Activated CD4-positive, alpha-beta memory T cell treated with anti-CD3 and anti-CD28 coated beads for 36 hours (primary cell): ENCODE measurements at places on chromosomes 7 and 10.

- no peak for DNase-seq
Measured at GRCh38 chr10:812787-813186, 118.7 kb downstream of the LARP4B start.

DNA sequence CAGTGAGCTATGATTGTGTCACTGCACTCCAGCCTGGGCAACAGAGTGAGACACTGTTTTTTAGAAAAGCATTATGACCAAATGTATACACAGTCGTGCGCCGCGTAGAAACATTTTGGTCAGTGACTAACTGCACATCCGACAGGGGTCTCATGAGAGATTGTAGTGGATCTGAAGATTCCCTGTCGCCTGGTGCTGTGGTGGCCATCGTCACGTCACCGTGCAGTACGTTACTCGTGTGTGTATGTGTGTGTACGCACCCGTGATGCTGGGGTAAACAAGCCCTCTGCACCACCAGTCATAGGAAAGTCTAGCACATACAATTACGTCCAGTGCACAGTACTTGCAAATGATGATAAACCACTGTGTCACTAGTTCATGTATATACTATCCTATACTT is 109.4 kb downstream of the ELFN1 start:
- DNase-seq, result no peak

DNA sequence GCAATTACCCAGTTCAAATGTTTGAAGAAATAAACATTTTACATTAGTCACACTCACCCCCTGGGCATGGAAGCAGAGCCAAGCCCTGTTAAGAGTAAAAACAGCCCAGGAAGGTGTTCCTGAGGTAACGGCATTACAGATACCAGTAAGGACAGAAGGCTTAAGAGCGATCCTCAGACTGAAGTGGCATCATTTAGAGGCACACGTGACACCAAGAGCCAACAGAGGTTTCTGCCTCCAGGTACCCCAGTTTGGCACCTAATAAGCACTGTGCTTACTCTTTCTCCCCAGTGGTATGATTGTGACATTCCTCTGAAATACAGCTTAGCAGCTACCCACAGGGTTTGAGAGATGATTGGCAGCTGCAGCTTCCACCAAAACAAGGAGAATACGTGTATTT is 17.2 kb downstream of the MMS19 start:
- DNase-seq, result no peak

DNA sequence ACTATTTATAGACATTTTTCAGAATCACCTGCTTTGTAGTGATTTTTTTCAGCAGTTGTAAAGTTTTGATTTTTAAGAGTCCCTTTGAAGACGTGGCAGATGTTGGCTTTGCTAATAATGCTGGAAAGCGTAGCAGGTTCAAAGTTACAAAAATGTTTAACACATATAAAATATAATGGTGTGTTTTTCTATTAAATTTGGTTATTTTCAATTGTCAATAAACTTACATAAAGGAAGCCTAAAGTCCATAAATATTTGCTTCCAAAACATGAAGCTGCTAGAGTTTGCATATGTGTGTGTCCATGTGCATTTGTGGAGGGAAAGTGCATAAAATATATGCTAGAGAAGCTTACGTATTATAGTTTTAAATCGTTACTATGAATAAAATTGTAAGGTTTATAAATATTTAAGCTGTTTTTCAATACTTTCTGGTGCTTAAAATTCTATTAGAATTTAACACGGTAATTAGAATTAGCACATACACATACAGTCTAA is 3.7 kb downstream of the MEOX2 start:
- no peak for DNase-seq

- no peak for DNase-seq
Measured at GRCh38 chr7:154743206-154743605, 259.7 kb downstream of the PAXIP1 start.

DNA sequence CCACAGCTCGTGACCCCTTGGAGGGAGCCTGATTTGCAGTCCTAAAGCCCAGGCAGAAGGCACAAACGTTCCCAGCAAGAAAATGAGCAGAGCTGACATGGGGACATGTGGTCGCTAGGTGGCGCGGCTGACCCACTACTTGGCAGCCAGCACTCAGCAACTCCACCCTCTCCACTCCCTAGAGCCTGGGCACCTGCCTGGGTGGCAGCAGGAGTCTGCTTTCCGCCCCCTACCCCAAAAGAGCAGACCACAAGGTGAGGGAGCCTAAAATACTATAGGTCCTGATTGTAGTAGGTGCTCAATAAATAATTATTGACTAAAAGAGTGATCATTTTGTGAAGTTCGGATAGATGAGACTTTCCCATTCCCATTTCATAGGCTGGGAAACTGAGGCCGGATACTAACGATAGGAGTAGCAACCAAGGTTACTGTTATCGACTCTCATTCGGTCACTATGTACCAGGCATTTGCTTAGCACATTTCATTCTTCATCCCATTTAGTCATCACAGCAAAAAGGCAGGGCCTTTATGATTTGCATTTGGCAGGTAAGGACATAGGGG is 57.4 kb downstream of the NEUROG3 start:
- DNase-seq, result peak; percentile 86

GRCh38 chr7:46230990-46231305 is 309.9 kb upstream of the IGFBP3 start:
- DNase-seq, result no peak

DNA sequence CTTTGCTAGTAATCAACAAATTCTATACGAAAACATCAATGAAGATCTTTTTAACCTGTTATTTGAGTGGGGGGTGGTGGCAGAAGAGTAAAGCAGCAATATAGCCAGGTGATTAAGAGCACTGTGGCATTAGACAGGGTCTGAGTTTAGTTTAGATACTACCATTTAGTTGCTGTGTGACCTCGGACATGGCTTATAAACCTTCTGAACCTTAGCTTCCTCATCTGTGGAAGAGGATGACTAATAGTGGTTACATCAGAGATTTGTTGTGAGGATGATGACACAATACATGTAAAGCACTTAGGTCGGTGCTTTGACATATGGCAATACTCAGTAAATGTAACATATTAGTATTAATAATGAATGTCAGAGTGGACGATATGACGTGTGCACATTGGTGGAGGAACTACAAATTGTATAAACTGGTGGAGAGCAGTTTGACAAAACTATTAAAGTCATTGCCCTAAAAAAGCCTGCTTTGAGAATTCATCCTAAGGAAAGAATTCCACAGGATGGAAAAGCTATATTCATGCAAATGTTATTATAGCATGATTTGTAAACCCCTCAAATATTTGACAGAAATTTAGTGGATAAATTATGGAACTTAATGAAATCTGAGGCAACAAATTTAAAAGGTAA is 24.3 kb downstream of the SPAG6 start:
- no peak for DNase-seq

- no peak for DNase-seq
Measured at GRCh38 chr7:48074204-48074654, 14.8 kb upstream of the UPP1 start.

DNA sequence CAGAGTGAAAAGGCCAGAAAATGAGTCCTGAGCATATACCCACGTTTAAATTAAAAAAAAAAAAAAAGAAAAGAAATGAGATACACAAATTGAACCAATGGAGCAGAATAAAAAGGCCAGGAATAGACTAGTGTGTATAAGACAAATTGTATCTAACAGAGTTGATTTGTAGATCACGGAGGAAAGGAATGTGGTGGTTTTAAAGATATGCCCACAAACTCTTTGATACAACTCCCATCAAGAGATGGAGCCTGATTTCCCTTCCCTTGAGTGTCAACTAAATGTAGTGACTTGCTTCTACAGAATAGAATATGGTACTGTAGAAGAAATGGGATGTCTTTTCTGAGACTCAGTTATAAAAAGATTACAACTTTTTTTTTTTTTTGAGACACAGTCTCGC is 10.4 kb downstream of the SYPL1 start:
- DNase-seq, result no peak

DNA sequence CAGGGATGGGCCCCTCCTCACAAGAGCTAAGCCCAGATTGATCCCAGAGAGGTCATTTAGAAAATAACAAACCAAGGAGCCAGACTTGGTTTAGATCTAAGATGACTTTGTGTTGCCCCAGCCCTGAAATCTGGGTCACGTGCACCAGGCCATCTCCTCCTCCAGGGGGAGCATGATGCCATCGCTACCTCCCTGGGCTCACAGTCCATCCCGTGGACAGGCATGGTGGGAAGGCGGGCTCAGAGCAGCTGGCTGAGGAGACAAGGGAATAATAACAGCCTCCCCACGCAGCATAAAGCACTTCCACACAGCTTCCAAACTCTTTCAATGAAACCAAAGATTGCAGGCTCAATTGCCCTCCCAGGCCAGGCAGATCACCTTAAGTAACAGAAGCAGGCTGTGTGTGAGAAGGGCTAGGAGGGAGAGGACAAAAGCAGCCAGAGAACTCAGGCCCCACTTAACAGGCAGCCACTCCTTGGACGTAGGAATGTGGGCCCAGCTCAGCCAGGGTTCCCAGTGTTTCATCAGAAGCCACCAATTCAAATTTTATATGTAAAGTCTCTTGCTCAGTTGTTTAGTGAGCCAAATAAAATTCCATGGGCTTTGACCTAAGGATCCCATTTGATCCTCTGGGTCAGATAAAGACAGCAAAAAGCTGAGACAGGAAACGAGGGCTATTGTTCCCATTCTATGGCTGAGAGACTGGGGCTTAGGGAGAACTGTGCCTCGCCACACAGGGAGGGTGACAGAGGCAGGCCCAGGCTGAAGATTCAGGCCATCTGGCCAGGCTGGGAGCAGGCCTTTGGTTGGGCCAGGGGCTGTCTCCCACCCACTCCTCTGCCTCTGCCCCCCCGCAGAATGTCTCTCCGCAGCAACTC is 100.2 kb downstream of the COL13A1 start:
- DNase-seq, result peak; percentile 32

- no peak for DNase-seq
Measured at GRCh38 chr7:55590517-55591281, 18.4 kb upstream of the VOPP1 start.
